Liver (tissue), 10 donors: ENCODE measurements at places on chromosomes 6 and 20. TPM values are rescaled to one million over a fixed set of nuclear protein-coding genes. Genes with fewer than 3 reads are reported as not detected.
A peak's percentile ranks its signal among the peaks of the same experiment; 100 is the strongest.

The CDK5RAP1 gene
- 15.2 TPM for total RNA-seq

- DNase-seq, result no peak
These were observed 838 bp downstream of the STMN3 start for GRCh38 chr20:63652192-63652980.

- DNase-seq, result no peak
These were observed 1.6 kb upstream of the MDGA1 start for GRCh38 chr6:37699138-37699766.

GRCh38 chr6:75145211-75145610 is 60.6 kb downstream of the COL12A1 start:
- no peak for DNase-seq

The ASIP gene
- not detected for total RNA-seq

GRCh38 chr20:16195671-16196070 is 377.6 kb downstream of the KIF16B start:
- no peak for DNase-seq

- DNase-seq, result no peak
These were observed 9.2 kb upstream of the C6orf141 start for GRCh38 chr6:49541210-49541724.

DNA sequence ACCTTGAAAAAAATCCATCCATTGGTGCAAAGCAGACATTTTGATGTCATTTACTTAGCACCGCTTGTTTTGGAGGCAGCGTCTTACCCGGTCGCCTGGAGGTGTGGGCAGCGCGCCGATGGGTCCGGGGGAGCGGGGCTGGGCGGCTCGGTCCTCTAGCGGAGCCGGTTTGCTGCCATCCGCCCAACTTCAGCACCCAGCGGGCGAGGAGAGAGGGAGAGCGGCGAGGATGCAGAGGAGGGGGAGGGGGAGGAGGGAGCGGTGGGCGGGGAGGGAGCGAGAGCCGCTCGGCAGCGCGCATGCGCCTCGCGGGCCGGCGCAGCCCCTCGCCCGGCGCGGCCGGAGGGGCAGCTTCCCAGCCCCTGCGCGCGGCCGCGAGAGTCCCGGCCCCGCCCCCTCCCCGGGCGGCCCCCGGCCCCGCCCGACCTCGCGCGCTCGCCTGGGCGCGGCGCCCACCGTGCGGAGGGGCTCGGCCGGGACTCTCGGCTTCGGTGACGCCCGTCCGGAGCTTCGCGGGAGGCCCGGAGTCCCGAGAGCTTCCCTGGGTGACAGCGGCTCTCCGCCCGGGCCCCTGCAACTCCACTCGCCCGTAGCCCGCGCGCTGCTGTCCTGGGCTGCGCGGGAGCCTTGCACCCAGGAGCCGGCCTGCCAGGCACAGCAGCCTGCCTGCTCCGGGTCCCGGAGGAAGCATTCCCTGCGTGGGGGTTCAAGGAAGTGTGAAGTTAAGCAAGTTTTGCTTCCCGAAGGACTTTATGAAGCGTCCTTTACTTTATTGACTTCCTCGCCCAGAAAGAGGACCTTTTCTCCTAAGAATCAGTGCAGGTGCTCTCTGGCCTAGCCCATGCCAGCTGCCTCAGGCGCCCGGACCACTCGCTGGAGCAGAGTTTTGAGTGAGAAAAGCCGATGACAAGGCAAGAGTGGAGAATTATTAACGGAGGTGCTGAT is at the start of gene RGS17:
Gene RGS17, minus strand, starts transcription at position 246 of the 945 bp plus-strand sequence. CDS start 87,264 bp downstream, outside the sequence.
- peak; percentile 50 for DNase-seq

- DNase-seq, result no peak
These were observed 329.8 kb upstream of the SOX4 start for GRCh38 chr6:21263531-21264287.

GRCh38 chr20:14957402-14957801 is 620.0 kb upstream of the FLRT3 start:
- no peak for DNase-seq

GRCh38 chr6:17485181-17485580 is 91.8 kb downstream of the CAP2 start:
- DNase-seq, result no peak

DNA sequence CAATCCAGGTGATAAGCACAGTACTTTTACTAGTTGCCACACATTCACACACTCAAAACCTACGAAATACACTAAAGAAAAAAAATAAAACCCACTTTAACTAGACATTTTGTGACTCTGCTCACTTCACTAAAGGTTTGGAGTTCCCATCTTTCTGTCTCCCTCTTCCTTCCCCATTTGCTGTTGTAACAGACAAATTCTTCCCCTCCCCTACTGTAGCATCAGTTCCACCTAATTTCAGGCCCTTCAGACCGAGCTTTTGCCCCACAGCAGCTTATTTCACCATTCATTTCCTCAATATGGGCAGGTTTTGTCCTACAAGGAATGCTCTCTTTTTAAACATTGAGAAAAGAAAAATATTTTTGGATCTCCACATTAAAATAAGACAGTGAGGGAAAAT is 31.3 kb upstream of the MRAP2 start:
- no peak for DNase-seq

The IL20RA gene
- total RNA-seq, result not detected

DNA sequence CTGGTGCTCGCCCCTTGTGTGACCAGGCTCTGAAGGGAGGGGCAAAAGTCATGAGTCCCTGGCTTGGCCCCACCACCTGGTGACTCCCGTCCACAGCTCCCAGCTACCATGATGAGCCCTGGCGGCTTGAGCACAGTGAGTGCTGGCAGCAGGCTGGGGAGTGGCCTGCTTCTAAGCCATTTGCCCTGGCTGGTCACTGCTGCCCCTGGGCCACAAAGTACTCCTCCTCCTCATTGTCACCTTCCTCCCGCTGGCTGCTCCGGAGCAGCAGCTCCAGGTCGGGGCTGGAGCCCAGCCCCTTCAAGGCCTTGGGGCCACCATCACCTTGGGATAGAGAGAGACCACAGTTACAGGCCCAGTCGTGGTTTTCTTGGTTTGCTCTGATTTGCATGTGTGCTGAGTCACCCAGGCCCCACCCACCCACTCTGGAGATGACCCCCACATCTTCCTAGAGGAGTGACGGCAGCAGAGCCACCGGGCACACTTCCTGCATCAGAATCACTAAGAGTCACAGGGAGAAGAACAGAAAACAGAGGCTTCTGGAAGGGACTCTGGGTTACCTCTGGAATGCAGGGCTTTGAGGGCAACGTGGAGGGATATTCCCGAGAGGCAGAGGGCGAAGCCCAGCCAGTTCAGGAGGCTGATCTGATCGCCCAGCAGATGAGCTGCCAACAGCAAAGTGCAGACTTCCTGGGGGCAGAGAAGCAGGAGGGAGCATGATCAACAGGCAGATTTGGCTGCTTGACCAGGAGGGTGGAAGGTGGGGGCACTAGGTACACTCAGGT is 42.1 kb upstream of the CDH22 start:
- no peak for DNase-seq

DNA sequence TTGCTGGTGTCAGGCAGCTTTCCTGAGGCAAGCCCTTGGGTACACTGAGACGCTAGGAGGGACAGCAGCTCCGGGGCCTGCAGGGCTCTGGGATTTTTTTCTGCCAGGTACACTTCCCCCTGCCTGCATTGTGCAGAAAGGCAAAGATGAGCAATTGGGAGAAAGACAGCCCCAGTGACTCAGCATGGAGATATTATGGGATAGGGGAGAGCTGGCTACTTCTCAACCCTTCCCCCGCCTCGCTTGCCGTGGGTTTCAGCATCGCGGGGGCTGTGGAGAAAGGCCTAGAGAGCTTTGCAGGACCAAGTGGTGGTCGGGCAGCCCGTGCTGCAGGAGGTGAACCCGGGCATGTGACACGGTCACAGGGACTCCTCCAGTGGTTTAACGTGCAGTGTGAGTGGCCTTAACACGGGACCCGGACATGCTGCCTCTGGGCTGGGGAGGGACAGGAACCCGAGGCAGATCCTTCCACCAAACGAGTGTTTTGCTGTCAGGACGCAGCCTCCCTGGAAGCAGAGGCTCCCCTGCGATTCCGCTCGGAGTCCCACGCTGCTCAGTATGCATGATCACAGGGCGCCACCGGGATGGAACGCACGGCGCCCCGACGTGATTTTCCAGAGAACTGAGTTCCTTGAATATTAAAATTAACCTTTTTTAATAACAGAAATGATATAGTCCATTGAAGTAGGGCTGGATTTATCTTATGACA is 139.9 kb downstream of the CDH4 start:
- no peak for DNase-seq

The OXT gene
- 6.5 TPM for total RNA-seq

The SAYSD1 gene
- total RNA-seq, result 12.2 TPM

The KCNQ2 gene
- not detected for total RNA-seq

The FAM209B gene
- total RNA-seq, result not detected

GRCh38 chr6:137665342-137665934 is 171.2 kb upstream of the OLIG3 start:
- no peak for DNase-seq

- no peak for DNase-seq
These were observed 35.3 kb downstream of the TFAP2B start for GRCh38 chr6:50853939-50854338.

DNA sequence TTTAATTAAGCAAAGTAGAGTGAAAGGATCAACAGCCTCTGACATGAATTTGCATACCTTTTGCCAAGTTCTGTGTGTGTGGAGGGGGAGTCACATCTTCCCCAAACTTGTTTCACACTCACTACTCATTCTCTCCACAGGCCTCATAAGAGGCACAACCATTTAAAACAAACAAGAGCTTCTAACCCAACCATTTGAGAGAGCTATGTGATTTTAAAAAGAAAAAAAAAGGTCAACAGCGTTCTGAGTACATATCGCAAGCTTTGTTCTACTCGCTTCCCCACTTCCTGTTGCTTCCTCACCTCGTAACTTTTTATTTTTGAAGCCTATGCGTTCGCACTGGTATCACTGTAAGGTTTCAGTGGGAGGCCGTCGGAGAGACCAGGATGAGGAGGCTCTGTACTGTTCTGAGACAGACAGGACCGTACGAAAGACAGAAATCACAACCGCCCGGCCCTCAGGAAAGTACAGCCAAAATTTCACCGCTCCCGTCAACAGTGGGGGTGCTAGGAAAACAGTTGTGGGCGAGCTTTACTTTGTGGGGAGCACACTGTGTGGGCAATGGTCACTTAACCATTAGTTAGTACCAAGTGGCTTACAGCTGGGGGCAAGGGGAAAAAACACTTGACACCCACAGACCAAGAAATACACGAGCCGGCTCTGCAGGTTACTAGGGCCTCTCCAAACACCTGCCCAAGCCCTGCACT is 61.3 kb downstream of the TRERF1 start:
- no peak for DNase-seq

DNA sequence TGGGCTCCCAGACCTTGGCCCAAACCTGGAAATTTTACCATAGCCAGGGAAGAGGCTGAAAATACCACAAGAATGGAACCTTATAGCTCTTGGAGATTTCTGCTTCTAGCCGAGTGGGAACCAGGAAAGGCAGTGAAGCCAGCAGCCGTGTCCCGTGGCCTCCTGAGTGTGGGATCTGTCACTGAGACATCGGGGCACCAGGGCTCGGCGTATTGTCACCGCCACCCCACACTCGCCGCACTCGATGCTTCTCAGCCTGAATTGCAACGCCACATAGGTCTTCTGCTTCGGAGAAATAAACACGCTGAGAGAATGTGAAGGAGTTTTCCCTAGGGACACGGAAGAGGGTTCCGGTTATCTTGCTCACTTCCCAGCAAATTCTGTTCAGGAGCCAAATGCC is 61.5 kb downstream of the DLL1 start:
- DNase-seq, result no peak

The TRIM40 gene
- total RNA-seq, result not detected

GRCh38 chr6:68447112-68447511 is 188.0 kb upstream of the ADGRB3 start:
- no peak for DNase-seq

The RBM12 gene
- total RNA-seq, result 19.7 TPM

- no peak for DNase-seq
These were observed 76.8 kb upstream of the ARMC2 start for GRCh38 chr6:108771421-108771820.

- no peak for DNase-seq
These were observed 184.9 kb downstream of the ARHGAP18 start for GRCh38 chr6:129525055-129525454.

The GRM4 gene
- not detected for total RNA-seq

The PTCRA gene
- total RNA-seq, result not detected

GRCh38 chr6:157675831-157676230 is 147.2 kb upstream of the SNX9 start:
- no peak for DNase-seq
